ENCODE measurements at places on chromosomes 7 and 10.
A peak's percentile ranks its signal among the peaks of the same experiment; 100 is the strongest.

- no peak for DNase-seq
Measured at GRCh38 chr7:51244053-51244452, 72.6 kb downstream of the COBL start.

DNA sequence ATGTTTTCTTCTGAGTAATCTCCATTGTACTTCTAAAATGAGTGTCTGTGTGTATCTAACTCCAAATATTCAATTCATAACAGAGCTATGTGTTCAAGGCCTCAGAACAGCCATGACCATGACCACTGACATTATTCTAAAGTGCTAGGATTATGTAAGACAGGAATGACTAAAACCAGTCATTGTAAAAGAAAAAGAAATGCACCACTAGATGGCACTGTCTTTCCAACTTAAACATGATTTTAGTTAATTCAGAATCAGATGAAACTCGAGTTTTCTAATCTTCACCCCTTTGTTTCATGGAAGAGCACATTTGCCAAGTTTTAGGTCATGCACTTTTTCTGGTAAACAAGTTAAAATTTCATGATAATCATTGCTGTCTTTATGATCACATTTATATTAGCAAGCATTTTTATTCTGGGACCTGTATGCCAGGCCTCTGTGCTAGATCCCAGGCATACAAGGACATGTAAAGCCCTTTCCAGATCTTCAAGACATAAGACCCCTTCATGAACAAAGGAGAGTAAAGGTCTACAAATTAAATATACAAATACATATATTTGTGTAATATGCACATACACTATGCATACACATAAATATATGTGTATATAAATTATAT lies 26.1 kb upstream of the RSU1 start:
- peak; percentile 82 for DNase-seq

- no peak for DNase-seq
Measured at GRCh38 chr10:101986624-101986971, 69.4 kb downstream of the ARMH3 start.

GRCh38 chr7:84196084-84196503 lies 1.5 kb upstream of the SEMA3A start:
- no peak for DNase-seq

- peak; percentile 22 for DNase-seq
Measured at GRCh38 chr7:155412416-155413253, 45.3 kb upstream of the EN2 start.

GRCh38 chr7:45990276-45990675 lies 69.2 kb upstream of the IGFBP3 start:
- DNase-seq: no peak

DNA sequence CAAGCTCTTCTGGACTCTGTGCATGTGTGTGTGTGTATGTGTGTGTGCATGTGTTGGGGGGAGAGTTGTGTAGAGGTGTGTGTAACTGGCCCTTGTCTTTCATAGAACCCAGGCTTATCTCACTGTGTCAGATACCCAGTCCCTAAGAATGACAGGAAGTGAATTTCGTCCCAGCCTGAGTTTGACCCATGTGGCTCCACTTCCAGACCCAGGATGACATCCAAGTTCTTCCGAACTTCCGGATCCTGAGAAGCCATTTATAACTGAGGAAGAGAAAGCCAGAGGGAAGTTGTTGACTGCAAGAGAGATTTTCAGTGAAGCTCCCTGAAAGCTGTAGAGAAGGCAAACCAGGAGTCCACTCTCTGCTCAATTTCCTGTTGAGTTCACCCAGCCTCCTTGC lies 53.2 kb downstream of the ADRB1 start:
- DNase-seq: no peak

DNA sequence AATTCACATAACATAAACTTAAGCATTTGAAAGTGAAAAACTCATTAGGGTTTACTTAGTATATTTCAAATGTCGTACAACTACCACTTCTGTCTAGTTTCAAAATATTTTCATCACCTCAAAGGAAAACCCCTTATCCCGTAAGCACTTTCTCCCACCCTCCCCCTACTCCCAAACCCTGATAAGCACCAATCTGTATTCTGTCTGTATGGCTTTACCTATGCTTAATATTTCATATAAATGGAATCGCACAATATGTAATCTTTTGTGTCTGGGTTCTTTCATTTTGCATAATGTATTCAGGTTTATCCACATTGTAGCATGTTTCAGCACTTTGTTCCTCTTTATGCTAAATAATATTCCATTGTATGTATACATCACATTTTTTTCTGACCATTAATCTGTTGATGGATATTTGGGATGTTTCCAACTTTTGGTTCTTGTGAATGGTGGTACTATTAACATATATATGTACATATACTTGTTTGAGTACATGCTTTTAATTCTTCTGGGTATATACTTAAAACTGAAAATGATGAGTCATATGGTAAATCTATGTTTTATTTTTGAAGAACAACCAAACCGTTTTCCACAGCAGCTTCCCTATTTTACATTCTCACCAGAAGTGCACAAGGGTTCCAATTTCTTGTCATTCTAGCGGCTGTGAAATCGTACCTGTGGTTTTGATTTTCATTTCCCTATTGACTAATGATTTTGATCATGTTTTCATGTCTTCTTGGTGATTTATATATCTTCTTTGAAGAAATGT lies 6.2 kb upstream of the STARD3NL start:
- no peak for DNase-seq

- DNase-seq: no peak
Measured at GRCh38 chr10:118047880-118048279, 1.1 kb upstream of the RAB11FIP2 start.

- no peak for DNase-seq
Measured at GRCh38 chr7:30971440-30971839, 7.7 kb downstream of the GHRHR start.

GRCh38 chr7:24905996-24906770 lies 73.8 kb downstream of the OSBPL3 start:
- no peak for DNase-seq

- DNase-seq: no peak
Measured at GRCh38 chr7:37674531-37674930, 9.0 kb upstream of the GPR141 start.

- DNase-seq: no peak
Measured at GRCh38 chr7:154324196-154324595, 272.0 kb downstream of the DPP6 start.

DNA sequence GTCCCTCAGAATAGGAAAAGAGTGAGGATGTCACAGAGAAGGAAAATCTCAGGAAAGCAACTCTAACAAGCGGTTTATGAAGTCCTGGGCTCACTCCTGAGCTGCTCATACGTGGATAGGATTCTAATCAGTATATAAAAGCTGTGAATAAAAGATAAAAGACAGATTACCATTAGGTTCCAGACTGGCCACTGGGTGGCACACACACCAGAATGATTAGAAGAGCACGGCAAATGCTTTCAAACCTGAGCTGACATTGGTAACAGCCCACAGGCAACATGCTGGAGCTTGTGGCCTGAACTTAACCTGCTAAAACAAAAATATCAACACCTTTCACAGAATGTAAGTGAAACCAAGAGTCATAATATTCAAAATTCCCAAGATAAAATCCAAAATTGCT lies 370.8 kb downstream of the GRID1 start:
- DNase-seq: peak; percentile 13

DNA sequence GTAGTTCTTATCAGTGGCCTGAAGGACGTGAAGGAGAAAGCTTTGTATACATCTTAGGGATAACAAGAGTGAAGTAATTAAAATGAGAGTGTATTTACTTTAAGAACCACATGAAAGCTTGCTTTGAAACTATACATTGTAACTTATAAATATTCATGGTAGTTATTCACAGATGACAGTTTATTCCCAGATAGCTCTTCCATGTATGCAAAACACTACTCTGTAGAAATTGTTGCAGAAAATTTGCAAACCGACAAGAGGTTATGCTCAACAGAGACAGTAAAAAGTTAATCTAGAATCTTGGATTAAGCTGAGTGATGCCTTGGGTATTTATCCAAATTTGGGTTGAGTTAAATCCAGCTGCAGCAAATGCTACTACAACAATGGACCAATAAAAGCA lies 301.5 kb downstream of the PRKG1 start:
- no peak for DNase-seq

GRCh38 chr7:1364906-1365570 lies 94.2 kb downstream of the MICALL2 start:
- DNase-seq: no peak

DNA sequence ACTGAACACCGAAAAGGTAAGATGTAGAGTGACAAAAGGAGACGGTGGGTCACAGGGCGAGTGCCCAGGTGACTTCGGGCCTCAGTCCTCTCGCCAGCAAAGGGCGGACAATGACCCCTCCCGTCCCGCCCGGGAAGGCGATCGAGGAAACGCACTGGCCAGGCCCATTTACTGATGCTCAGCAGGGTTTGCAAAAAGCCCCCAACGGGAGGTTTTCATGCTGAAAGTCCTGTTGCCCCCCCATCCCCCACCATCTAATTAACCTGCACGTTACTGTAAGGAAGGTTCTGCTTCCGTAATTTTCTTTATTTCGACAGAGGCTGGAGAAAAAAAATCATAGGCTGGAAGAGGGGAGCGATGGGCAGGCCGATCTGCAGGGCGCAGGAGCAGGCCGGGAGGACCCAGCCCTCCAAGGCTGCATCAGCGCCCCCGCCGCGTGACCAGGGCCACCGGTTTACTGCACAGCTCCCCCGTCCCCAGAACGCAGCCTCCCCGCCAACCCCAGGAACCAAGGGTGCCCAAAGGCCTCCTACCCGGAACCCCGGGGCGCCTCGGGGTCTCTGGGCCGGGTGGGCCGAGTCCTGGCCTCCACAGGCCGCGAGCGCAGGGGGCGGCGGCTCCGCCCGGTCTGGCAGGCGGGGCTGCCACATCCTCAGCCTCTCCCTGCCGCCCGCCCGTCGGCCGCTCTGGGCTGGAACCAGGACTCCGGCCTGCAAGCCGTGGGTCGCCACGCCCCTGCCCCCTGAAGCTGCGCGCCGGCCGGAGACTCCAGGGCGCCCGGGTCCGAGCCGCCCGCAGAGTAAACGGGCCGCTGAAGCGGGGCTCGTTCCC lies 613 bp downstream of the OAT start:
- peak; percentile 41 for DNase-seq

DNA sequence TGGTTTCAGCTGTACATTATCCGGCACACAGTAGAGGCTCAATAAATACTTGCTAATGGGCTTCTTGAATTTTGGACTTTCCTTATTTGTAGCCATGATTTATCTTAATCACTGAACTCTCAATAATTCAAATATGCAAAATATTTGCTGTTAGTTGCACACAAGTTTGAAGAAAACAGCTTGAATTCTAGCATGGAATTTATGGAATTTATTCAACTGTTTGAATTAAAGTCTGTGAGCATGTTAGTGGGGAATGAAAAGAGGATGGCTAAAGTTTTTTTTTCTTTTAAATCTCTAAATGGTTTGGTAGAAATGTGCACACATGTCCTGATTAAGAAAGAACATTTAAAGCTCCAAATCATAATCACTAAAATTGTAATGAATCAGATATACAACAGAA lies 42.5 kb downstream of the SIRT1 start:
- no peak for DNase-seq

DNA sequence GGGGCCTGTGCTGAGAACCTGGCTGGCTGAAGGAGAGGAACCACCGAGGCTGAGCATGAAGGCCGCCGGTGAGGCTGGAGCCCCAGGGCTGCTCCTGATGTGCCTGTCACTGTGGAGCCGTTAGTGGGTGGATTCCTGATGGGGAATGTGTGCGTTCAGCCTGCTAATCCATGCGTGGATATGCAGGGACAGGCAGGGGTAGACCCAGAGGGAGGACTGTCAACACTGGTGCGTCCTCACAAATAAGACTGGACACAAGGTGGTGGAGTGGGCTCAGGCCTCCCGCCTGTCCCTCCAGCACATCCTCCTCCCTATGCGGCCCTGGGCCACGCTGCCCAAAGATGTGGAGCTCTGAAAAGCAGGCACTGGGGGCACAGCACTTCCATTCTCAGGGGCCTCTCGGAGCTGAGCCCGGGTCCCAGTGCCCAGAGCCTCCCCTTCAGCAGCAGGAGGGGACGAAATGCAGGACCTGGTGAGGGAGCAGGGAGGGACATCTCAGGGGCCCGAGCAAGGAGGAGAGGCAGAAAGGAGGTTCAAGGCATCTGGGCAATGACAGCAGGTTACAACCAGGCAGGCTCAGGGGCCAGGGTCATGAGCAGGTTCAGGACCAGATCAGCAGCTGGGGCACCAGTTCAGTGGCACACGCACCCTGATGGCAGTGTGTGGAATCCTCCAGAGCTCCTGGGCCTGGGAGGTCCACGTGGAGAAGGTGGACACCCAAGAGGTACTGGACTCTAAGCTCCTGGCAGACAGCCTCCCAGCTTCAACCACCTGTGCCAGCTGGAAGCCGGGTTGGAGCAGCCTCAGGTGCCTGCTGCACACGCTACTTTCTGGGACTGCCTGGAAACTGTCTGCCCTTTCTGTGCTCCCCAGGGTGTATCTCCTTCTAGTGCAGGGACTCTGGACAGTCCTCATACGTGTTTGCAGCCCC lies 33.5 kb upstream of the ANTXRL start:
- DNase-seq: no peak

DNA sequence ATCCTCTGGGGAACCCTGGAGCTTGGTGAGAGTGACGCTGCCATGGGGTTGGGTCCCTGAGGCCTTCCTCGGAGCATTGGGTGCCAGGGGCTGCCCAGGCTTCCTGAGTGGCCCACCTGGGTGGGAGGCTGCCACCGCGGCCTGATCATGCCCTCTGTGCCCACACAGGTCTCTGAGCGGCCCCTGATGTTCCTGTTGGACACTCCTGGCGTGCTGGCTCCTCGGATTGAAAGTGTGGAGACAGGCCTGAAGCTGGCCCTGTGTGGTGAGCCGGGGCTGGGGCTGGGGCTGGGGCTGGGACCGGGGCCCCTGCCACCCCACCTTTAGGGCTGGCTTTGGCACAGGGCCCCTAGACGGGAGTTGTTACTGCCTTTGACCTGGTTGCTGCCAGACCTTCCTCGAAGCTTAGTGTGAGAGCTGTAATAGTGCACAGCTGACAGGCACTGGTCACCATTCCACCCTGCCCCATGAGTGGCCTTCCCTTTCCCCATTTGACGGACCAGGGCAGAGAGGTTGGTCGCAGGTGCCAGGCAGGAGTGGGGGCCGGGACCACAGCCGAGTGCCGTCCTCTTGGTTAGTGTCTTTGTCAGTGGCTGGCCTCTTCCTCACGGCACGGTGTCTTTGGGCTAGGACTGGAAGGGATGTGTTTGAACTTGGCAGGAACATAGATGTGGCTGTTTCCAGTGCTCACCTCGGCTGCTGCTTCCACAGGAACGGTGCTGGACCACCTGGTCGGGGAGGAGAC lies 8.2 kb downstream of the MTG1 start:
- no peak for DNase-seq

GRCh38 chr7:154928136-154929005 lies 74.6 kb downstream of the PAXIP1 start:
- peak; percentile 98 for DNase-seq

DNA sequence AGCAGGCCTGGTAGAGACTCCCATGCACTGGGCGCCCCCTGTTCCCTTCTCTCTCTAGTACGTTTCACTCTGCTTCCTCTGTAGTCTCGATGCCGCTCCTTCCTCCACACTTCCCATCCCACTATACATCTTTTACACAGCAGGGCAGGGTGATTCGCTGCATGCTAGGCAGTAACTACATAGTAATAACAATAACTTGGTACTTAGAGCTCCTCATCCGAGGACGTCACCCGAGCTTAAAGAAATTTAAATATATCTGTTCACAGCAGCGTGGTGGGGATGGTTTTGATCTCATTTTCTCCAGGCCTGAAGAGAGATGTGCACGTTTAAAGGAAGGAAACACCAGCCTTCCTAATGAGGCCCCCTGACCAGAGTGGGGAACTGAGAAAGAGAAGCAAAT lies 276.9 kb downstream of the SKAP2 start:
- no peak for DNase-seq
